ENCODE measurements at places on chromosomes 16 and 17.

DNA sequence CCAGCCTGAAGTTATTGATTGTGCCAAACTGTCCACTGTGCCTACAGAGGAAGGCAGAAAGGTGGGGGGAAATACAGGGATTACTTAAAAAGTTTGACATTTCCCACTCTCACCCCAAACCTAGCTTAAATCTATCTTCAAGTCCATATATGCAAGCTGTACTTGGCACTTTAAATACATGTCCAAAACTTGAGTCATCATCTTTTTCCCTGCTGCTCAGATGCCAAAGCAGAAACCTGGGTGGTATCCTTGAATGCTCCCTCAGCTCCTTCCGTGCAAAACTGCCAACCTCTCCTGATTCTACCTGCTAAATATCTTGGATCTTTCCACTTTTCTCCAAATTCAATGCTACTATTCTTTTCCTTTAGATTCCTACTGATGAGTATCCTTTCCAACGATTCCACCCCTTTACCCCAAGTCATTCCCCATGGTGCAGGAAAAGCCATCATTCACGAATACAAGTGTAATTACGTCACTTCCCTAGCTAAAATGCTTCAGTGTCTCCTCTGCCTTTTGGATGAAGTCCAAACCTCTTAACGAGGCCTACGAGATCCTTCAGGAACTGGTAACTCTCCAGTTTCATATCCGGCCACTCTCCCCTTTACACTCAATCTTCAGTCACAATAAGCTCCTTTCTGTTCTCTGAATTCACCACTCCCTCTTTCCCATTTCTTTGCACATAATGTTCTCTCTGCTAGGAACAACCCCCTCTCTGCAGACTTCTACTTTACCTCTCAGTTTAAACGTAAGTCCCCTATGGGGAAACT is 9.3 kb downstream of the BECN1 start:
- DNase-seq, result peak; percentile 93

DNA sequence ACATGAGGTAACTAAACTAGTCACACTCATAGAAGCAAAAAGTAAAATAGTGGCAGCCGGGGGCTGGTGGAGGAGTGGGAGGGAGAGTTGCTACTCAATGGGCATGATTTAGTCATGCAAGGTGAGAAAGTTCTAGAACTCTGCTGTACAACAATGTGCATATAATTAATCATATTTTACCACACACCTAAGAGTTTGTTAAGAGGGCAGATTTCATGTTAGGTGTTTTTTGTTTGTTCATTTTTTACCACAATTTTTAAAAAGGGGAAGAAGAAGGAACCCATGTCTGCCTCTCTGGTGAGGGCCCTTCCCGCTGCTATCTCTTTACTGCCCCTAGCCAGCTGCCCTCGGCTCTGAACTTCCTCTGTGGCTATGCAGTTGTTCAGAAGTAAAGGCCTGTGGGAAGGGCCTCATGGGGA is 11.2 kb downstream of the CD300LB start:
- DNase-seq, result no peak

DNA sequence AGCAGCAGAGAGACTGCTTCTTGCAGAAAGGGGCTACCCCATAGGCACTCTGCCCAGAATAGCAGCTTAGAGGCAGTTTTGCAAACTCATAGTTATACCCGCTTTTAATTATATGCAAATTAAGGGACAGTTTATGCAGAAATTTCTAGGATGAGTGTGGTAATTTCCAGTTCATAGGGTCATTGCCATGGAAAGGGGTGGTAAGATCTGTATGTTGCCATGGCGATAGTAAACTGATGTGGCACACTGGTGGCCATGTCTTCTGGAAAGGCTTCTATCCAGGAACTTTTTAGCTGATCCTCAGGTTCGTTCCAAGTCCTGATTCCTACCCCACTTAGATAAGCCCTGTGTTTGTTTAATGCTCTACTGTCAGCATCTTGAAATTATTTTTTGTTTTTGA is 6.2 kb downstream of the STXBP4 start:
- DNase-seq, result no peak

DNA sequence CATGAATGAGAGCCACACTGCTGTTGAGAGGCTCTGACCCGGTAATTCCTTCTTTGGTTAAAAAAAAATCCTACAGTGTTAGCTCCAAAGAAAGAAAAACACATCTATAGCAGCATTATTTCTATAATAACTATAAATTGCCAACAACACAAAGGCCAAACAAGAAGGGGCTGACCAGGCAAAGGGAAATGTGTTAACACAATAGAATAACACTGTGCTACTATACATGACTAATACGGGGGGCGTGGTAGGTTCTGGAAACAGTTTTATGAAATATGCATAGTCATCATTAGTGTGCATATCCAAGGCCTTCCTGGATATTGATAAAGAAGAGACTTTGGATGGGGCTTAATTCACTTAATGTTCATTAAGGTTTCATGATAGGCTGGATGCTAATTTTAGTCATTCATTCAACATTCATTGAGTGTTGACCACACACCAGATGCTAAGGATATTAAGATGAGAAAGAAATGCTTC is 50.0 kb upstream of the CCL1 start:
- DNase-seq, result peak; percentile 25

DNA sequence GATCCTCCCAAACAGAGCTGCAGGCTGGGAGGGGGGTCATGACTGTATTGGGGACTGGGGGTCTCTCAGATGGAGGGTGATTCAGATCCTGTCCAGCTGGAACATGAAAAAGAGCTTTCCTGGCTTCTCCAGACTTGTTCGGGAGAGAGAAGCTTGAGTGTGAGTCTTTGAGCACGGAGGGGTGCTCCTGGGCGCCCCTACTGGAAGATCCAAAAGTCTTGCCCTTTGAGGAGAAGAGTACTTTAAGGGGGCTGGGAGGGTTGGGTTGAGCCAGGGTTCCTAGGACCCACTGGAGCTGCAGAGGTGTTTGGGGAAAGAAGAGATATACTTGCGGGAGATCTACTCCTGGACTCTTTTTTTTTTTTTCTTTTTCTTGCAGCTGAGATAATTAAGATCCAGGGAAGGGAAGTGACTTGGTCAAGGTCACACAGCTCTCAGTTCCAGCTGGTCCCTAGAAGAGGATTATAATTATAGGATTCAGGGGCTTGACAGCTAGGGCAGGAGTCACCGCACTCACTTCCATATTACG is 8.4 kb downstream of the RARA start:
- DNase-seq, result no peak

GRCh38 chr17:37067555-37068111 is 118.9 kb downstream of the AATF start:
- peak; percentile 45 for DNase-seq

- DNase-seq, result no peak
Measured at GRCh38 chr17:49442041-49442440, 27.4 kb upstream of the PHB1 start.

DNA sequence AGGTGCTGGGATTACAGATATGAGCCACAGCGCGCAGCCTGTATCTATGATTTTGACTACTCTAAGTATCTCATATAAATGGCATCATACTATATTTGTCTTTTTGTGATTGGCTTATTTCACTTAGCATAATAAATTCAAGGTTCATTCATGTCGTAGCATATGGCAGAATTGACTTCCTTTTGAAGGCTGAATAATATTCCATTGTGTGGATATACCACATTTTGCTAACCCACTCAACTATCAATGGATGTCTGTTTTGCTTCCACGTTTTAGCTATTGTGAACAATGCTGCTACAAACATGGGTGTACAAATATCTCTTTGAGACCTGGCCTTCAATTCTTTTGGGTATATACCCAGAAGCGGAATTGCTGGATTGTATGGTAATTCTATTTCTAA is 10.1 kb downstream of the PLXDC1 start:
- DNase-seq, result no peak

GRCh38 chr17:44177640-44178039 is 7.1 kb downstream of the ASB16 start:
- DNase-seq, result no peak

DNA sequence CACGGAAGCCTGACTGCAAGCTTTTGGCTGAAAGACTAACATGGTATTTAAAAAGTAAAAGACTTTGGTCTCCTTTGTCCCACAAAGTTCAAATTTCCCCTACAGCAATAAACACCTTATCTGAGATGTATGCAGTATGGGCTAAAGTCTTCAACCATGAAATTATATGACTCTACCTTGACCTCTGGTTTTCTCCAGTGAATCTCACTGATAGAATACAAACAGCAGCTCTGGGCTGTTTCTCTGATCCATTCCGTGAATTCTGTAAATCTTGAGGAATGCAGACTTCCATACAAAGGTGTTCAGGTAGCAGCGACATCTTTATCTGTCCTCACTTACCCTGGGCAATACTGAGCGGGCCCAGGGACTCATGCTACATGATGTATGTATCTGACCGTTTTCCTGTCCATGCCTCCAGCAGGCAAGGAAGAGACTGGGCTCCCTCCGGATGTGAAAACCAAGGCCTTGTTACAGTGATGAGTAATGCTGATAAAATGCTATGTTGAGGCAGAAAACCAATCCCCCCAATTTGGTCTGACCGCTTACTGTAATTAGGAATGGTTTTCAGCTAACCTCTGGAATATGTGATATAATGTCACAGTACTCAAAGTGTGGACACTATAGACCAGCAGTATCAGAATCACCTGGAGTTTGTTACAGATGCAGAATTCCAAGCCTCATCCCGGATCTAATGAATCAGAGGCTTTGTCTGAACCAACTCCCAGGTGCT is 589.8 kb downstream of the HS3ST4 start:
- DNase-seq, result no peak

DNA sequence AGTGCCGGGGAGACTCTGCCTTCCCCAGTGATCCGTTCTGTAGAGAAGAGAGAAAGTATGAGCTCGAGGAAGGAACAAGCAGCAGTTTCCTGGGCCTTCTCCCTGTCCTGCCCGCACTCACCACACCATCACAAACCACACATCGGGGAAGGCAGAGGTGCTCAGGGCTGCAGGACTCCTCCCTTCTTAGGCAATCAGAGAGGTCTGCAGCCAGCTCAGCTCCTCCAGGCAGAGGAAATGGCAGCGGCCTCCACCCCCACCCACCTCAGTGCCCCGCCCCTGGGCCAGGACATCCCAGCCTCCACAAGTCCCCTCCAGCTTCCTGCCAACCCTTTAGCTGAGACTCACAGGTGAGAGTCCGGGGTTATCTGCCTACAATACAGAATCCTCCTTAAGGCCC is 2.0 kb downstream of the ZNF319 start:
- no peak for DNase-seq
